ENCODE measurements at places on chromosomes 3 and 15.

- DNase-seq, result no peak
Observed at GRCh38 chr15:65393557-65393956, 15.8 kb upstream of the IGDCC3 start.

GRCh38 chr15:90677807-90678790, 39.0 kb upstream of the BLM start:
- no peak for DNase-seq

- no peak for DNase-seq
Observed at GRCh38 chr3:56885879-56886278, 84.1 kb upstream of the ARHGEF3 start.

GRCh38 chr3:121989943-121990342, 32.1 kb downstream of the ILDR1 start:
- DNase-seq, result no peak

GRCh38 chr3:153866901-153867300, 254.3 kb upstream of the ARHGEF26 start:
- DNase-seq, result no peak

Data from brain (organoid and tissue), 16 donors.